ENCODE measurements at places on chromosomes 1 and 21. TPM values are rescaled to one million over a fixed set of nuclear protein-coding genes. Genes with fewer than 3 reads are reported as not detected.

TRNAU1AP gene
- total RNA-seq, result 42.2 TPM

INKA2 gene
- 11.9 TPM for total RNA-seq

CFAP126 gene
- total RNA-seq, result not detected

IRF6 gene
- total RNA-seq, result 7.1 TPM

CACHD1 gene
- total RNA-seq, result 94.2 TPM

TMEM39B gene
- total RNA-seq, result 25.0 TPM

DNA sequence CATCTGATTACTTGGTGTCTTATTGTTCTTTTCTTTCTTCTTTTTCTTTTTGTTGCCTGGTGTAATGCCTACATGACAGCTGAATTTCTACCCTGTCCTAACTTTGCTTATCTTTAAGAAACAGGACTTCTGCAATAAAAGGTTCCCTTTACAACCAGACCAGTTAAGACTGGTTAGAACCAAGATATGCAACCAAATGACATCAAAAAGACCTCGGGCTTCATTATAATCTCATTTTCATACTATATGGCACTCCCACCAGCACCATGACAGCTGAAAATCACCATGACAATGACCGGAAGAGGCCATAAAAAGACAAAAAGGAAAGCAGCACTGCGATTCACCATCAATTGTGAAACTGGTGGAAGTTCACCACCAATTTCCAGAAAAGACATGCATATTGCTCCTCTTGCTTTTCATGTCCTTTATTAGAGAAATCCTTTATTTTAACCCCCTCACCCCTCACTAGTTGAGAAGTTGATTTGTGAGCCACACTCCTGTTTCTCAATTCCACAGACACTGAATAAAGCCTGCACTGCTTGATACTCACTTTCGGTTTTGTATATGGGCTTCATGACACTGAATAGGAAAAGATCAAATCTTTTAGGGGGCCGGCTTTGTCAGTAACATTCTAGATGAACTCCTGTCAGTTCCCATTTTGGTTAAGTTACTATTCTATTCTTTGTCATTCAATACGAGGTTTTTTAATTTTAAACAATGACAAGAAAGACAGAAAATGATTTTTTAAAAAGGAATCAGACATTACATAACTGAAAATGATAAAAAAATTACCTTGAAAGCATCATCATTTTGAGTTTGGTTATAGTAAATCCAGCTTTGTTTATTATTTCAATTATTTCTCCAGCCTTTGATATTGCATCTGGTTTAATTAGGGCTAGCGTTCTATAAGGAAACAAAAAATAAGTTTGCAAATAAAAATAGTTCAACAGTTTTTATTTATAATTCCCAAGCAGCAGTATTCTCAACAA is 58.1 kb downstream of the NME7 start:
- H3K27me3 ChIP-seq, result no peaks in the 10 kb centered on the region
- DNase-seq, result no peak
- peaks cover 4% of the 10 kb centered on the region for H3K4me1 ChIP-seq
- H3K27ac ChIP-seq, result no peak overlapping the region
- H3K36me3 ChIP-seq, result no peaks in the 10 kb centered on the region

DNA sequence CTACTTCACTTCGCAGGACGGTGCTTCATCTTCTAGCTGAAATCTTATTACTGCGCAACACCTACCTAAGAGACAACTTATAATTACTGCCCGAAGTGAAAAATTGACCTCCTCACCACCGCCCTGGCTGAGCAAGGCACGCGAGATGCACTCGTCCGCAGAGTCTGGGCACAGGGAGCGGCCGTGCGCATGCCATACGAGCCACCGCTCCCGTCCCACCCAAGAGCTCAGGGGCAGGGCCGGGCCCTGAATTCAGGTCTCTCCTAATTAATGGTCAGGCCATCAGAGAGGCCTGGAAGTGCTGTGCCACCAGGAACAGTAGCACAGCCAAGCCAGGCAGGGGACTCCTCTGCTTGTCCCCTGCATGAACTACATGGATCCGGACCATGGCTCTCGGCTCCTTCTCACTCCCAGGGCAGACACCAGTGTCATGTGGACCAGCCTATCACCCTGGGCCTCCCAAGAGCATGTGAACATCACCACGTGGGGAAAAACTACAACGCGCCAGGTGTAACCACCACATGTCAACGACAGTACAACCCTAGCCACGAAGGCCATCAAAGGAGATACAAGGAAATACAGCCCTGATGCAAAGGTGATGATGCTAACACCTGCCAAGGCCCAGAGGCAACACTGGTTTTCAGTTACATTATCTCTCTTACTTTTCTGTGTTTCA is 11.5 kb downstream of the RIPK4 start:
- H3K4me1 ChIP-seq, result peaks cover 15% of the 10 kb centered on the region
- H3K27me3 ChIP-seq, result no peaks in the 10 kb centered on the region
- no peak overlapping the region for H3K4me3 ChIP-seq
- H3K27ac ChIP-seq, result no peak overlapping the region

DNA sequence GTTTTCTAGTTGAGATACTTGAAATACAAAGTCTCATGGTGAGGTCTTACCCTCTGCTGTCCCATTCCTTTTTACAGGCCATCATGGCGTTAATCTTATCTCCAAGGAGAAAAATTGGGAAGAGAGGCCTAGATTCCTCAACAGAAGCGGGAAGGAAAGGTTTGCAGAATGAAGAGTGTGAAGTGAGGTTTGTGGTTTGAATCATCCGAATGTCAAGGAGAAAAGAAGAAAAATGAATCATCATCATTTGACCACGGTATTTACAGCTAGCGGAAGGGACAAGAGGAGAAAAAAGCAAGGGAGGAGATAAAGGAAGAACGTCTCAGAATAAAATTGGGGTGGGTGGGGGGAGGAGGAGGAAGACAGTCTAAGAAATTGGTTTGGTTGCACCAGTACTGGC is 935 bp upstream of the COG2 start:
- H3K27me3 ChIP-seq, result no peaks in the 10 kb centered on the region
- H3K4me3 ChIP-seq, result peak overlapping the region; percentile 94
- H3K27ac ChIP-seq, result no peak overlapping the region
- no peaks in the 10 kb centered on the region for H3K36me3 ChIP-seq

GRCh38 chr1:198158735-198159589 is 2.2 kb downstream of the NEK7 start:
- DNase-seq, result peak; percentile 92
- peak overlapping the region; percentile 88 for H3K4me3 ChIP-seq
- peaks cover 7% of the 10 kb centered on the region for H3K4me1 ChIP-seq
- peak overlapping the region; percentile 55 for H3K27ac ChIP-seq

DNA sequence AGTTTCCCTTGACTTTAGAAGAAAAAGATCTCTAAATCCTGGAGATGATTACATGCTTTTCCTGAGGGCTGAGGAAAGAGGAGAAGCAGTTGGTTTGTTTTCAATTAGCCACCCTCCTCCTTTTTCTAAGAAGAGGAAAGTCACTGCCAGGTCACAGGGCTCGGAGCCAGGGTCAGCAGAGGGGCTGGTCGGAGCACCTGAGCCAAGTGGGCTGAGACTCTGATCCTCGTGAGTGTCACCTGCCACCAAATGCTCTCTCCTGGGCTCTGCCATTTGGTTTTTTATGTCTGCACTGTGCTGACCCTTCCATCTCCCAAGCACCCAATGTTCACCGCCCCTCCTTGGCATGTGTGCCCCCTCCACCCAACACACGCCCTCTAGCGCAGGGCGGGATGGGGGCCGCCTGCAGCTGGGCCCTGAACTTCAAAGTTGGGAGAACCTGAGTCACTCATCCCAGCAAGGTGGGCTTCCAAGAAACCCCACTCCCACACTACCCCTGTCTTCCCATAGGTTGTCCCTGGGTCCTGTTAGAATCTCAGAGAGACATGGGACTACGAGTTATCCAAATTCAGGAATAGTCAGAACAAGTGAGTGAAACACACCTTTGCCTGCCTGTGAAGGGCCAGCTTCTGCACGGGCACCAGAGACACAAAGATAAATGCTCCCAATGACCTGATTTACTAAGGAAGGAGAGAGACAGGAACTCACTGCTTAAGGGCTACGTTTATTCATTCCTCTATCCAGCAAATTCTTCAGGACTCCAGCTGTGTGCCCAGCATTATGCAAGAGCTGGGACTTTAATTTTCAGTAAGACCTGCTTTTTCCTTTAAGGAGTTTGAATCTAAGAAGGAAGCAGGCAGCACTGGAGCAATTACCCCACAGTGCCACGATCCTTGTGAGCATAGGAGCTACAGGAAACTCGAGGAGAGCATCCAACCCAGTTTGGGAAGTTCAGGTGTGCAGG is 127.5 kb downstream of the RHOU start:
- DNase-seq, result peak; percentile 24
- no peaks in the 10 kb centered on the region for H3K36me3 ChIP-seq
- peak overlapping the region; percentile 38 for H3K4me3 ChIP-seq
- peaks cover 9% of the 10 kb centered on the region for H3K4me1 ChIP-seq
- H3K27me3 ChIP-seq, result no peaks in the 10 kb centered on the region
- no peak overlapping the region for H3K27ac ChIP-seq

DNA sequence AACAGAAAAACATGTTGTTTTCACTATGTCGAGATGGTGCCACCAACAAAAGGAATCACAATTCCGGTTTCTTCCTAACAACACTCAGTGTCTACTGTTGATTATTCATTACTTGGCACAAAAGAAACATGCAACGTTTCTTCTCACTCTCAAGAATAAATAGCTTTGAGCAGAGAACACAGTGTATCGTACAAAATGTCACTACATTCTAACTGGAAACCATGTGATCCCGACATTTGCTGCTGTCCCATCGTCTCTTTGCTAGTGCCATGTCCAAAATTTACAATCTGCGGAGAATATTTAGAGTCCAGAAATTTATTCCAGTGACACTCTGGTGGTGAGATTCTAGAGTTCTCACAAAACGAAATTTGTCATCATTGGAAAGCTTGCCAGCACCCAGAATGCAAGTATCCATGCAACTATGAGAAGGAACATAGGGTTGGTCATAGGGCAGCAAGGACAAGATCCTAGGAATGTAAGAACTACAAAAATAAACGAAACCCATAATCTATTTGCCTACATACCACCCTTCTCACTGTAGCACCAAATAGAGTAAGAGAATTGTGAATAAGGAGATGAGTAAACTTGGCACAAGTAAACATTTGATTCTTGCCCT is 505.1 kb downstream of the LTN1 start:
- no peaks in the 10 kb centered on the region for H3K27me3 ChIP-seq
- H3K4me3 ChIP-seq, result no peak overlapping the region
- no peaks in the 10 kb centered on the region for H3K4me1 ChIP-seq
- no peak overlapping the region for H3K27ac ChIP-seq
- no peak for DNase-seq

DNA sequence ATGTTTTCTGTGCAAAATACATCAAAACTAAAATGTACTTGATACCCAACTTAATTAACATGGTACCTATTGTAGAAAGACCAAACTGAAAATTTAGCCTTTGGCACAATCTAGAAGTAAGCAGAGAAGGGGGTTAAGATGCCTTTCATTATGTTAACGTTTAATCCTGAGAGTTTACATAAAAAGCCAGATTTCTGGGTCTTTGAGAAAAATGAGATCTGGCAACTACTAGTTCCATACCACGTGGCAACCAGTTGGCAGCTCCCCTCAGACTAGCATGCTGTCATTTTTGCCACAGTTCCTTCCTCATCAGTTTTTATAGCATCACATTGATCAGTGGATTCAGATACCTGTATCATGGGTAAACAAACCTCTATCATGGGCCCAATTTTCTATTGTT is 1.5 kb downstream of the RO60 start:
- H3K36me3 ChIP-seq, result peaks cover 12% of the 10 kb centered on the region
- no peaks in the 10 kb centered on the region for H3K4me1 ChIP-seq
- no peak overlapping the region for H3K27ac ChIP-seq
- H3K4me3 ChIP-seq, result peak overlapping the region; percentile 85

DNA sequence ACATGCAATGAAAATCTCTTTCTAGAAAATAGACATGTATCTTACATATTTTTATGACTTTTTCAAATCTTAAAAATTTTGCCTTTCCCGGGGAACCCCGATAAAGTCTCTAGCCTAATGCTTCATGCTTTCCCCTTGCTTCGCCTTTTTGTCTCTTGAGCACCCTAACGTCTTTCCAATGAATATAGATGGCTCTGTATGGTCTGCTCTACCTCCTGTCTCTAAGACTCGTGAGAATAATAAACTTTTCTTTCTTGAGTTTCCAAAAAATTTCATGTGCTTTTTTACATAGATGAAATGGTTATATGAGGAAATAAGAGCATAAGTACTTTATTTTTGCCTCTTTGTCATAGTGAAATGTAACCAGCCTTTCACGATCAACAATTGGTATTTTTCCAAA is 202.6 kb downstream of the PDE4B start:
- DNase-seq, result no peak
- no peaks in the 10 kb centered on the region for H3K27me3 ChIP-seq
- H3K36me3 ChIP-seq, result no peaks in the 10 kb centered on the region
- H3K4me1 ChIP-seq, result no peaks in the 10 kb centered on the region
- H3K27ac ChIP-seq, result no peak overlapping the region
- H3K4me3 ChIP-seq, result no peak overlapping the region

DNA sequence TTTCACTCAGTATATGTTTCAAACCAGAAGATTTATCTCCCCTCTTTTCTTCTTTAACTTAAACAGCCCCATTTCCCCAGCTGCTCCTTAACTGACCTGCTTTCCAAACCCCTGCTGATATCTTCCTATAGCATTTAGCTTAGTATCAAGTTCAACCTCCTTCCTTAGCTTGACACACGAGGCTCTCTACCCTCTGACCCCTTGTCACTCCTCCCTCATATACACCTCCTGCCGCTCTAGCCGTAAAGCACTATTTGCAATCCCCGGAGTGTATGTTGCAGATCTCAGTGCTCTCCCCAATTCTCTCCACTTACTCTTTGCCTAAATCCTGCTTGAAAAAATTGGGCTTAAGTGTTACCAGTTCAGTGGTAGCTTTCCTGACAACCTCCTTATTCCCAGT is 13.7 kb upstream of the AKR1A1 start:
- no peak for DNase-seq
- no peak overlapping the region for H3K4me3 ChIP-seq
- H3K27me3 ChIP-seq, result no peaks in the 10 kb centered on the region
- no peak overlapping the region for H3K27ac ChIP-seq
- H3K36me3 ChIP-seq, result no peaks in the 10 kb centered on the region
- no peaks in the 10 kb centered on the region for H3K4me1 ChIP-seq

GRCh38 chr21:39397646-39398385 is 47.8 kb downstream of the LCA5L start:
- DNase-seq, result no peak
- H3K36me3 ChIP-seq, result peaks cover 22% of the 10 kb centered on the region
- no peak overlapping the region for H3K27ac ChIP-seq
- no peak overlapping the region for H3K4me3 ChIP-seq
- no peaks in the 10 kb centered on the region for H3K4me1 ChIP-seq
